Camera-type eye (tissue), 1 donor: ENCODE measurements at places on chromosomes 1 and 21. TPM values are rescaled to one million over a fixed set of nuclear protein-coding genes. Genes with fewer than 3 reads are reported as not detected.

TNFRSF9 gene
- not detected for total RNA-seq

FNDC10 gene
- 1.9 TPM for total RNA-seq

B3GALT5 gene
- 7.9 TPM for total RNA-seq

PKN2 gene
- total RNA-seq: 93.6 TPM

FLG2 gene
- total RNA-seq: 0.88 TPM

TOR1AIP2 gene
- 76.5 TPM for total RNA-seq

SIPA1L2 gene
- 37.1 TPM for total RNA-seq

HEYL gene
- total RNA-seq: 16.3 TPM

VCAM1 gene
- 17.2 TPM for total RNA-seq

PLA2G2D gene
- not detected for total RNA-seq

C21orf58 gene
- 9.3 TPM for total RNA-seq

PROX1 gene
- total RNA-seq: 92.5 TPM

NENF gene
- 24.9 TPM for total RNA-seq

NRIP1 gene
- total RNA-seq: 132 TPM

UHMK1 gene
- total RNA-seq: 50.5 TPM

S100A8 gene
- 23.5 TPM for total RNA-seq

DISP3 gene
- total RNA-seq: 30.2 TPM

OR2L5 gene
- total RNA-seq: 0.44 TPM

ZC3H11A gene
- 160 TPM for total RNA-seq

ADSS2 gene
- 50.9 TPM for total RNA-seq

LCE6A gene
- not detected for total RNA-seq

RNU5D-1 gene
- total RNA-seq: not detected

OR2M3 gene
- not detected for total RNA-seq

PIGM gene
- 11.6 TPM for total RNA-seq

CD1E gene
- not detected for total RNA-seq

ATP1A4 gene
- total RNA-seq: 0.60 TPM

ARTN gene
- total RNA-seq: 2.4 TPM

VANGL2 gene
- 15.2 TPM for total RNA-seq

LTN1 gene
- 74.9 TPM for total RNA-seq

DMBX1 gene
- 0.55 TPM for total RNA-seq

FYB2 gene
- 11.4 TPM for total RNA-seq

MCOLN3 gene
- 3.0 TPM for total RNA-seq

CDC7 gene
- 15.2 TPM for total RNA-seq

EXO5 gene
- 15.8 TPM for total RNA-seq

CR1L gene
- not detected for total RNA-seq

ST6GALNAC3 gene
- total RNA-seq: 39.9 TPM
